Natural killer cell treated with Interleukin-12 subunit alpha and Interleukin-12 subunit beta and Interleukin-15 and Interleukin-18, amount 100 ng/mL, for 72 hours (primary cell): ENCODE measurements at places on chromosomes 12 and 14.

- DNase-seq = no peak
Measured at GRCh38 chr14:97298331-97298730, 501.1 kb downstream of the VRK1 start.

- DNase-seq = no peak
Measured at GRCh38 chr12:15672671-15673270, 116.4 kb downstream of the EPS8 start.

GRCh38 chr12:3002646-3003045, 43.4 kb downstream of the TEAD4 start:
- DNase-seq = no peak

DNA sequence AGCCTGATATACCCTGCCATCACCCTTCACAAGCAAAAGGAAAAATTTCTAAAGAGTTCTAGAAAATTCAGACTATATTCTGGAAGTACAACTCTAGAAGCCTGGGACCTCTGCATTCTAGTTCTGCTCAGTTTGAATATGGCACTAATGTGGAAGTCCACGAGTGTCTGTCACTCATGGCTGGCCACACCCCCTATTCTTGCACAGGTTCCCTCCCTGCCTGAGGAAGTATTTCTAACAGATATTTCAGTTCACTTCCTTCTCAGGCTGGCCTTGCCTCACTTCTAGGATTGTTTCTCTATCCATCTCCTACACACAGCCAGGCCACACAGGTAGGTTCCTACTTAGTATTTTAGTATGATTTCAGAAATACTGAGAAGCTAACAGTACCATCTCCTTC, 67.4 kb downstream of the PHLDA1 start:
- DNase-seq = no peak

DNA sequence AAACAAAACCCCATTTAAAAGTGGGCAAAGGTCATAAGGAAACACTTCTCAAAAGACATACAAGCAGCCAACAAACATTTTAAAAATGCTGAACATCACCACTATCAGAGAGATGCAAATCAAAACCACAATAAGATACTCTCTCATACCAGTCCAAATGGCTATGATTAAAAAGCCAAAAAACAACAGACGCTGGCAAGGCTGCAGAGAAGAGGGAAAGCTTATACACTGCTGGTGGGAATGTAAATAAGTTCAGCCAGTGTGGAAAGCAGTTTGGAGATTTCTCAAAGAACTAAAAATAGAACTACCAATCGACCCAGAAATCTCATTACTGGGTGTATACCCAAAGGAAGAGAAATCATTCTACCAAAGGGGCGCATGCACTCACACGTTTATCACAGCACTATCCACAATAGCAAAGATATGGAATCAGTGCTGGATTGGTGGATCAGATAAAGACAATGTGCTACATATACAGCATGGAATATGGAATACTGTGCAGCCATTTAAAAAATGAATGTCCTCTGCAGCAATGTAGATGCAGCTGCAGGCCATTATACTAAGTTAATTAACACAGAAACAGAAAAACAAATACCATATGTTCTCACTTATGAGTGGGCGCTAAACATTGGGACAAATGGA, 102.1 kb upstream of the DAAM1 start:
- no peak for DNase-seq

- no peak for DNase-seq
Measured at GRCh38 chr12:7868391-7868790, 4.3 kb downstream of the SLC2A14 start.

DNA sequence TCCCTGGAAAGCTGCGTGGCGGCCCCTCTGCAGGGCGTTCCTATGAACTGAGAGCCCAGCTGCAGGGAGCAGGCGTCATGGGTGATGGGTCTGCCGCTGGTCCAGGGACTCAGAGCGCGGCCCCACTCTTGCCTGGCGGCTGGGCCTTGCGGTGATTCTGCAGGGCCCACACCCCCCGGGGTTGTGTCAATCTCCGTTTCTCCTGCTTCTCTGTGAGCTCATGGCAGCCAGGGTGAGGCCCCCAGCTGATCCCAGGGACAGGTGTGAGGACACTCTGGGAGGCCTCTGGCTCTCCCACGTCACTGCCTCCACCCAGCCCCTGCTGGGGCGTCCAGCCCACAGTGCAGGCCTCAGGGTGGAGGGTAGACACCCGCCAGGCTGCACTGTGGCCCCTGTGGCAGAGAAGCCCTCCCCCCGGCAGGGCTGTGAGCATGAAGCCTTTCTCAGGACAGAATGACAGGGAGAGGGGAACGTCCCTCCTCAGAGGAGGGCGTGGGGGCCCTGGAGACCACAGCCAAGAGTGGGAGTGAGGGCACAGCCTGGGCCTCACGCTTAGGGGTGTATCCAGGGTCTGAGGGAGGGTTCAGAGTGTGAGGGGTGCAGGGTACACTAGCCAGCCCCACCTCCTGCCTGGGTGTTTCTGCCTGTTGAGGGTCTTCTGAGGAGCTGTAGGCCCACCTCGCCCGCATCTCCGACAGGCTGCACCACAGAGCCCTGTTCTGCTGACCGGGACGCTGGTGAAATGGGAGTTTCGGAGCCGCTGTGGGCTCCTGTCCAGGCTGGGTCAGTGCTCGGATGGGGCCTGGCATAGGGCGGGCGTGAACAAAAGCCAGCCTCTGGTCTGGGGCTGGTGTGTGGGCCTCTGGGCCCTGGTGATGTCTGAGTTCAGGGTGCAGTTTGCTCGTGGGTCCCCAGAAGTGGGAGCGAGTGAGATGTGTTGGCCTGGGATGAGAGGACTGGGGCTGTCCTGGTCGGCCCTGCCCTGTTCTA, 26.7 kb upstream of the CRIP2 start:
- no peak for DNase-seq

- DNase-seq = no peak
Measured at GRCh38 chr14:55638665-55639064, 58.7 kb downstream of the KTN1 start.

GRCh38 chr12:19220205-19220604, 90.7 kb downstream of the PLEKHA5 start:
- DNase-seq = no peak

GRCh38 chr12:123396954-123397353, 13.0 kb downstream of the KMT5A start:
- no peak for DNase-seq

DNA sequence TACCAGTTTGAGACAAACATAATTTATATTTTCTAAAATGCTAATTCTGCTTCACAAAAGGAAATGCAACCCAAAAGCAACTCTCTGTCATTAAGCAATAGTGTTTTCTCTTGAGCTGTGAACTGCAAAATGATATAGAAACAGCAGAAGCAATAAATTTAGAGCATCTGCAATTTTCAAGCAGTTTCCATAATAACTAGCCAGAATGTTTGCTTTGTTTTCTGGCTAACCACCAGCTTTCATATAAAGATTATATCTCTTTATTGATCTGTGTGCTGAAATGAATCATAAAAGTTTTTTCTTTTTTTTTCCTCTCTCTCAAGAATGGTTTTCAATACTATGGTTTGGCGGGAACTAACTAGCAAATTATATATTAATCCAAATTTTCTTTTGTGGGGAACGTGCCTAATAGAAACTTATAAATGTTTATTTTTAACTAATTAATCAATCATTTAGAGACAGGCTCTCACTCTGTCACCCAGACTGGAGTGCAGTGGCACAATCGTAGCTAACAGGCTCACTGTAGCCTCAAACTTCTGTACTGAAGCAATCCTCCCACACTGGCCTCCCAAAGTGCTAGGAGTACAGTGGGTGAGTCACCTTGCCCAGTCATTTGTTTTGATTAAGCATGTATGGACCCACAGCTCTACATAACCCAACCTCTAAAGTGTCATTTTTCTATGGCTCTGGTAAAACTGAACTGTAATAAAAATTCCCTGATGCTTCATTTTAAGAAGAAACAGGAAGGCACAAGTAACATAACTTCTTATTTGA, 830.1 kb upstream of the MGAT4C start:
- no peak for DNase-seq

GRCh38 chr12:82523996-82524395, 162.7 kb upstream of the TMTC2 start:
- no peak for DNase-seq

GRCh38 chr12:98238515-98239130, 276.8 kb upstream of the TMPO start:
- DNase-seq = no peak
